ENCODE measurements at places on chromosomes 12 and 14.

DNA sequence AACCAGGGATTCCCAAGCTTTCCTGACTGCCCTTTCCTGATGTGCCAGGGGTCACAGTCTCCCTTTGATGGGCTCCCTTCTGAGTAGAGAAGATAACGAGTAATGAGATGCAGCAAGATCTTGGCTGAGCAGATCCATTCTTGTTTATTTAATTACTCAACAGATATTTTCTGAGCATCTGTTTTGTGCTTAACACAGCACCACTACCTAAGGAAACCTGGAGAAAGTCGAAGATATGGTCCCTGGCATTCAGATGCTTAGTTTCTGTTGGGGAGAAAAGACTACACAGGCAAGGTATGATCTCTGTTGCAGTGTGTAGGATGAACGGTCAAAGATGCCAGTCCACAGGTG is 3.9 kb downstream of the AJUBA start:
- no peak for DNase-seq

GRCh38 chr12:3119756-3120601 is 42.8 kb downstream of the TSPAN9 start:
- DNase-seq, result no peak

DNA sequence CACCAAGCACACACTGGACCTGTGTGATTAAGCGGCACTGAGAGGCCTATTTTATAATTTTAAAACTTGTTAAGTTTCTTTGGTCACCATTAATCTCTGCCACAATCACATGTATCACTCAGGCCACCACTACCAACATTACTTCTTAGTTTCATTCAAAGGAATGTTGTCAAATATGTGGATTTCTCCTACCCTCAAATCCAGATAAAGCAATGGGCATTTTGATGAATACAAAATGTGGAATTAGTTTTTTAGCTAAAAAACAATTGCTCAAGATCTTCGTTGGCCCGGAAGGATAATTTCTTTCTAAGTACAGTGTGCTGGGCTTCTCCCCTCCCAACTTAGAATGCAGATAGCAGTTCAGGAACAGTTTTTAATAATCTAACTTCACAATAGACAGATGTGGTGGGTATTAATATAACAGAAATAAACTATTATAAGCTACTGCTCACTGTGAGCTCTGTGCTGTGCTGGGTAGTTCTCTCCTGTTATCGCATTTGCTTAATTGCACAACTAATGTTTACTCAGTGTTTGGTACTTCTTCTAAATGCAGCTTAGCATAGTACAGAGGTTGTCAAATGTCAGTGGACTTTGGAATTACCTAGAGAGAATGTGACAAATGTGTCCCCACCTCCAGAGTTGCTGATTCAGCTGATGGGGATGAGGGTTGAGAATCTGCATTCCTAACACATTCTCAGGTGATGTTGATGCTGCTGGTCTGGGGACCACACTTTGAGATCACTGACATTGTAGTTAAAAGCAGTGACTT is 266.7 kb upstream of the AMIGO2 start:
- DNase-seq, result no peak

DNA sequence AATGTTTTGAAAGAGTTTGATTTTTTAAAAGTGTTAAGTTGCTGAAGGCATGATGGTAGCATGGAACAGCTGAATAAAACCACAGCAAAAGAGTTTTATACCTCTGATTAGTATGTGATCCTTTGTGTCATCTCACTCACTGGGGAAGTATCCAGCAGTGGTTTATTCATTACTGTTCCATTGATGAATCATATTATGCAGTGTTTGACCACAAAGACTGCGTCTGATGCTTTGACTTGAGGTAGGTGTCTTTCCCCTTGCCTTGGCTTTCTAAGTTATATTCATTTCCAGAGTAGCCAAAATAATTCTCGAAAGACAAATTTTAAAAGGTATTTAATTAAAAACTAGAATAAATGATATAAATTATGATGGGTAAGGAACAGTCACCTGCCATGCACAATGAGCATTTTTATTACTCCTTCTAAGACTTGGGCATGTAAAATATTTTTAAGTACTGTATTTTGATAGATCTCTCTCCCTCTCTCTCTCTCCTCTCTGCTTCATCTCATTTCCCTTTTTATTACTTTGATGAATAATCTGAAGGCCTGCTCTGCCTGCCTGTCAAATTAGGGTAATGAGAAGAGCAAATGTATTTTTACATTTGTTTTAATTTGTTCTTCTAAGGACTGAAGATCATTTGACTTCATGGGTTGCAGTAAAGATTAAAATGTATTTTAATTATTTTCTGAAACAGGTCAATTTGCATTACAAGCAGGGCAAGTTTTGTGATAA is 164.9 kb downstream of the NAV3 start:
- no peak for DNase-seq

DNA sequence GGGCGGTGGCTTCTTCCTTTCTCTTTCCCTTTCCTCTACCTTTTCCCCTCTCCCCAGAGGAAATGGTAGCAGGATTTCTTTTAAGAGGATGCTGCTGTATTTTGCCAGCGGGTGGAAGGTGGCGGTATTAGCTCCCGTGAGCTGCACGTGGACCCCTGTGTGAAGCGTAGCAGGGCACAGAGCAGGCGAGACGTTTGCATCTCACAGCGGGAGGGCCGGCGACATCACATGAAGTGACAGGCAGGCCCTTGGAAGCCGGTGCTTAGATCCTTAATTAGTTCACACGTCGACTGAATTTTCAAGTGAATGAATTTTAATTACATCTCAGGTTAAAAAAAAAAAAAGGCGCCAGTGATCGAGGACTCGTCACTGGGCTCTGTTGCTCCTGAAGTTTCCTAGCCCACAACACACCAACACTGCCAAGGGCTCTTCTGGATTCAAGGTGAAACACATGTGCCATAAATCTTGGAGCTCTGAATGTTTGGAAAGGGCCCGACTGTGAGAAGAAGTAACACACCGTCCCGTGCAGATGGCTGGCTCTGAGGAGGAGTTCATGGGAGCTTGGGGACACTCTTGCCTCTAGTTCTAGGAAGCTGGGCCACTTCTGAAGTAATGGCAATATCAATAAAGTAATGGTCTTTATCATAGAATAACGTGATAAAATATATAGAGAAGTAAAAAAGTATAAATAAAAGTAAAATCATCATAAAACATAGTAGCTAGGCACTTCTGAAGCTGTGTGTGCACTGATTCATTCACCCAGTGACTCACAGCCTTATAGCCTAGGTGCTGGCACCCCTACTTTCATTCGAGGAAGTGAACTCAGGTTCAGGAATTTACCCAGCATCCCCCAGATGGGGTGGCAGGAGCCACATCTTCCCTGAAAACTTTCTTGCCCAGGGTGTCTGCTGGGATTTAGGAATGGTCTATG is 75.3 kb downstream of the AACS start:
- no peak for DNase-seq

DNA sequence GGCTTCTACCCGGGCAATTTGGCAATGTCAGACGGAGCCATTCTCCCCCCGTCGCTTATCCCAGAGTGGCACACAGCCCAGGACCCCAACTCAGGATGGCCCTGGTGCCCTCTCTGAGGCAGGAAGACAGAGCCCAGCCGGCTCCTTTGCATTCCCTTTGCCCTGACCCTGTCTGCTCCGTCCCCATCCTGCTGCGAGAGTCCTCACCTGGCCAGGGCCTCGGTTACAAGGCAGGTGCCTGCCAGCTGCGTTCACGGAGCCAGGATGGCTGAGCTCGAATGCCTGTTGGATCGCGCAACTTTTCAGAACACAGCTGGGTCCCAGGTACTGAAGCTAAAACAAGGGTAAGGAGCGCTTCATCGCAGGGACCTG is 18.6 kb downstream of the LRTM2 start:
- no peak for DNase-seq

- no peak for DNase-seq
These were observed 80.8 kb downstream of the ANO2 start for GRCh38 chr12:5864301-5864700.

GRCh38 chr12:116404913-116405611 is 127.6 kb upstream of the MED13L start:
- DNase-seq, result no peak

GRCh38 chr14:89534902-89535685 is 118.1 kb upstream of the FOXN3 start:
- no peak for DNase-seq

- DNase-seq, result no peak
These were observed 6.2 kb downstream of the RERG start for GRCh38 chr12:15214851-15215601.

- no peak for DNase-seq
These were observed 56.9 kb upstream of the MAP1LC3B2 start for GRCh38 chr12:116502141-116502725.

GRCh38 chr12:87384226-87384625 is 645.0 kb downstream of the C12orf50 start:
- no peak for DNase-seq

DNA sequence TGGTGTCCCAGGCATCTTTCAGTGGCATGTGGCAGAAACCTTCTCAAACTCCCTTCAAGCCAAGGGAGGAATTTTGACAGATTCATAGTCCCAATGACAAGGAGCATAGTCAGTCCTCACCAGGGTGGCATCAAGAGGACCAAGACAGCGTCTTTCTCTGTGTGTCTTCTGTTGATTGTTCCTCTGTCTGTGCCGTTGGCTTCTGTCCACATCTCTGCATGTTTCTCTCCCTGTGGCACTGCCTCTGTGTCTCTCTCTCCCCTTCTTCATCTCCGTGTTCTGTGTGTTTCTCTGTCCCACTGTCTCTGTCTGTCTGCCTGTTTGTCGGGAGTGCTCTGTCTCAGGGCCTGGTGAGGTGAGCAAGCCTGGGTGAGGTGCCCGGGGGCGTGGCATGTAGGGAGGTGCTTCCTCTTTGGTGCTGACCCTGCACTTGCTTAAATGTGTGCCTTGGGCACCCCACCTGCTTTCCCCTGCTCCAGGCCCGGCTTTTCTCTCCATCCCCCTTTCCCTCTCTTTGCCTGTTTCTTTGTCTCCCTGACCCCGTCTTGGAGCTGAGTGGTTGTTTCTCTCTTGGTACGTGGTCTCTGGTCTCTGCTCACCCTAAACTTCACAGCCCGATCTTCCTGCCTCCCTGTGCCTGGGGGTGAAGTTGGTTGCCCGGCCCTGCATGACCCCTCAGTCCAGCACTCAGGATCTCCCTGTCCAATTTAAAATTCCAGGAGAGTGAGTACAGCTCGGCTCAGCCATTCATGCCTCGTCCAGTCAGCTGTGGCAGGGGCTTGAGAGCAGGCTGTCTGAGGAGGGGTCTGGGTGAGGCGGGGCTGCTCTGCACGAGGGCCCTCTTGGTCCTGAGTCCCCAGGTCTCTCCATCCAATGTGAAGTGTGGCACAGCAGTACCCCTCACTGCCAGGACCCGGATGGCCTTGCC is 28.5 kb downstream of the JDP2 start:
- DNase-seq, result no peak

GRCh38 chr14:29240066-29240465 is 473.5 kb downstream of the FOXG1 start:
- no peak for DNase-seq

DNA sequence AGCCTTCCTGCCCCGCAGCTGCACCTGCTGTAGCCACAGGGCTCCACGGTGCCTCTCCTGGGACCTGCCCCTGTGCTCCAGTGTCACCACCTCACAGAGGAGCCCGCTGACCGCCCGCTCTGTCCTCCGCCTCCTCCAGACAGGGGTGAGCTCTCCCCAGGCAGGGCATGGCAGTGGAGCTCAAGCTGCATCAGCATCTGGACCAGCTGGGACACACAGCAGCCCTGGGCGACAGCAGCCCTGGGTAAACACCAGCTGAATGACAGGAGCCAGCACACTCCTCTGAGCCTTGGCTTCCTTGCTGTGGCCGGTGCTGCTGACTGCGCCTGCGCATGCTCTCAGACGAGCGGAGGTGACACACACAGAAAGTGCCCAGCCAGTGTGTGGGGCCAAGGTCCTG is 22.0 kb downstream of the CHGA start:
- no peak for DNase-seq

All from activated CD4-positive, alpha-beta T cell treated with anti-CD3 and anti-CD28 coated beads, Interleukin-2, amount 50 U/mL, for 24 hours (primary cell).